ENCODE measurements at places on chromosomes 2 and 18.

DNA sequence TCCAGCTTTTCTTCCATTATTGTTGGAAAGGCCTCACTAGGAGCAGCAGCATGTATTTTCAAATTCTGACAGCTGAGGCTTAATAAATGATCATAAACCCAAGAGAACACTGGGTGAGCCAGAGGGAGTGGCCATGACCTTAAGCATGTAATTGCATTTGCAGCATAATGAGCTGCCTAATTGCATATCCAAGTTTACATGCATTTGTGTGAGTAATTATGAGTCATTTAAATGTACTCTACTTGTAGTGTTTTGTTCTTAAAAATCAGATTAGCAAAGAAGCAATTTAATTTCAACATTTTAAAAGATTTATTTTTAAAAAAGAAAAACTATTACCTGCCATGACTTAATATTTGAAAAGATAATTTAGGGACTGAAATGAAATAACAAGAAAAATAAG lies 74.8 kb downstream of the NOL10 start:
- DNase-seq, result no peak

GRCh38 chr2:182558564-182558963 lies 131.7 kb upstream of the PDE1A start:
- DNase-seq, result no peak

DNA sequence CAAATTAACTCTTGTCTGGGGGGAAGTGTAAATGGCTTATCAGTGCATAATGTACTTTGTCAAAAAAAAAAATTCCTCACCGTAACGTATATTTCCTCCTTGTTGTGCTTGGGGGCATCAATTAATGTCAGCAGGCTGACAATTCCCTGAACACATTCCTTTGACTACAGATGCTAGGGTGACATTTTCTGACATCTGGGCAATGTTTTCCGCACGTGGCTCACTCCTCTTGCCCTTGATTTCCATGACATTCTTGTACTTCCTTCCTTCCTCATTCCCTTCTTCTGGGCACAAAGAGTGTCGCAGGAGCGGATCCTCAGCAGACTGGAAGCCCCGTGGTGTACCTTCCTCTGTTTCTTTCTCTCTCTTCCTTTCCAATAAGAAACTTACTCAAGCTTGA lies 173.7 kb downstream of the SP3 start:
- no peak for DNase-seq

DNA sequence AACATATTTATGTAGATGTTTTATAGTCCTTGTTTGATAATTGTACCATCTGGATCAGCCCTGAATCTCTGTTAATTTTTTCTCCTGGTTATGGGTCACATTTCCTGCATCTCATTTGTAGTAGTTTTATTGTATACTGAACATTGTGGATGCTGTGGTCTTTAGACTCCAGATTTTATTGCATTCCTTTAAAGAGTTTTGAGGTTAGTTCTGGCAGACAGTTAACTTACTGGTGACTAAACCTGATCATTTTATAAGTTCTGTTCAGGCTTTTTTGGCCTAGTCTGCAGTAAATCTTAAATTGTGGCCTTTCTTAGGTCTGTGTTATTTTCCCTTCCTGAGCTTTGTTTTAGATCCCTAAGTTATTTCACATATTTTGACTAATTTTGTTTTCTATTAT lies 84.3 kb downstream of the FANCL start:
- no peak for DNase-seq

GRCh38 chr2:25430556-25430955 lies 88.8 kb upstream of the DNMT3A start:
- DNase-seq, result no peak

DNA sequence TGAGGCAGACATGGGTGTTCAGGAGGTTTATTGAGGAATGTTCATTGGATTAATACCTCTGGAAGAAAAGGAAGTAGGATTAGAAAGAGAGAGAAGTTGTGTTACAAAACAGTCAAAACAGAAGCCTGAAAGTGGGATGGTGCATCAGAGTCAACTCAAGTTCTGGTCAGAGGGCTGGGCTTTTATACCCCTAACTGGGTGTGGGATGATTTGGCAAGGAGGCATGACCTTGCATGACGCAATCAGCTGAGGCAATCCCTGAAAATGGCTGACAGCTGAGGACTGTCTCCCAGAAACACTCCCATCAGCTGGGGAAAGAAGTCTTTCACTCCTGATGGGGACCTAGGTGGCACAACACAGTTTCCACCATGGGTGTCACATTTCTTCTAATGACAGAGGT lies 818.2 kb downstream of the SATB2 start:
- no peak for DNase-seq

DNA sequence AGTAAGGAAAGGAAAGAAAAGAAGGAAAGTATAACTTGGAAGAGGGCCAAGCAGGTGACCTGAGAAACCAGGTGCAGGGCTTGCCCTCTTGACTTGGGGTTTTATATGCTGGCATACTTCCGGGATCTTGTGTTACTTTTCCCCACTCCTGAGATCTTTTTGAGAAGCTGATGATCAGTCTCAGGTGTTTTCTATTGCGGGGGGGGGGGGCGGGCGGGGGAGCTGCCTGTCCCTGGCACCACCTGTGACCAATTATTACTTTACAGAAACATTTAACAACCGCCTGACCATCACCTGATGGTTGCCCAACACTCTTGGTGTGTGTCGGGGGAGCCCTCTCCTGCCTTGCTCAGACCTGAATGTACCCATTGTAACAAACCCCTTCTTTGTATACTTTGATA lies 6.9 kb upstream of the CASP10 start:
- no peak for DNase-seq
